Foreskin keratinocyte (primary cell): ENCODE measurements at places on chromosomes 12 and 14. TPM values are rescaled to one million over a fixed set of nuclear protein-coding genes. Genes with fewer than 3 reads are reported as not detected.

GRCh38 chr12:125259178-125259867 lies 194.1 kb downstream of the AACS start:
- DNase-seq = no peak

- no peak for DNase-seq
Observed at GRCh38 chr12:66129934-66130266, 650 bp downstream of the LLPH start.

- DNase-seq = no peak
Observed at GRCh38 chr12:68378872-68379606, 46.9 kb upstream of the MDM1 start.

DNA sequence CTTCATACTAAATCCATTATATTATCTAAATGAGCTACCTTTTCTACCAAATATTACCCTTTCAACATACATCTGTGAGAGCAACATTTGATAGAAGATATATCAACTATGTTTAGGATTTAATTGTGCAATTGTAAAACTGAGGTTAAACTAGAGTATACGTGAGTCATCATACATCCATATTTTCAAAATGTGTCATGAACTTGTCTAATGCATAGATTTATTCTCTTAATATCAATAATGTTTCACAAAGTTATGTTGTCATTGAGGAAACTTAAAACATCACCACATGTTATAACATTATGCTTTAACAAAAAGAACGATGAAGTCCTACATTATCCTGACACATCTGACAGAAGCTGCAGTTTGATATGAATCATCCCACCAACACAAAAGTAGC lies 645.5 kb upstream of the NOVA1 start:
- DNase-seq = peak; percentile 50

GRCh38 chr12:123363740-123364531 lies 711 bp downstream of the SBNO1 start:
- DNase-seq = no peak

- DNase-seq = no peak
Observed at GRCh38 chr12:47053961-47054360, 25.5 kb upstream of the PCED1B start.

DNA sequence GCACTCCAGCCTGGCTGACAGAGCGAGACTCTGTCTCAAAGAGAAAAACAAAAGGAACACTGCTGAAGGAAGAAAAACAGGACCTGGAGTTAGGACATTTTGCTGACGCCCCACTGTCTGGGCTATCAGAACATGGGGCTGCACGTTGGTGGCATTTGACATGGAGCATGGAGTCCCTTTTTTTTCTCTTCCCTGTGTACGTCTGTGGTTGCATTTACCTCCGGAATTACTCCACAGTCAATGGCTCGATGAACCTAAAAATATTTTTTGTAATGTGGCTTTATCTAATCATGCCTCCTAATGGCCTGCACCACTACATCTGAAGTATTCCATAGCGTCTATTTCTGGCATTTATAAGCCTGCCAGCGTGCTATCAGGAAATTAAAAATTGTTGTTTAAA lies 30.7 kb downstream of the TESC start:
- no peak for DNase-seq

DNA sequence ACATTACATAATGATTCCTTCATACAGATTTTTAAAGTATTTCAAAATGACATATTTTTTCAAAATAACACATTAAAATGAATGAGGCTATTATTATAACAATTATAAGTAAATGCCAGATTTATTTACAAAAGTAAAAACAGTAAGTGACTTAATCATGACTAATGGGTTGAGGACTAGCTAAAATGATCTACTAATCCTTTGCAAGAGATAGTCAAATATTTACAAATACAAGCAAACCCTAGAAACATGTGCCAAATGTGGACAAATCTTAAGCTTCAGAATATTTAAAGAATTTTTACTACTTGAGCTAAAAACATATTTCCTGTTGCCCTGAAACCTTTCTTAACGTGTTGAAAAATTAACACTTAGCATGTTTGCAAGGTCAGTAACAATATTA lies 74.8 kb downstream of the KIF21A start:
- DNase-seq = no peak

- no peak for DNase-seq
Observed at GRCh38 chr12:101927036-101927435, 49.7 kb downstream of the DRAM1 start.

DNA sequence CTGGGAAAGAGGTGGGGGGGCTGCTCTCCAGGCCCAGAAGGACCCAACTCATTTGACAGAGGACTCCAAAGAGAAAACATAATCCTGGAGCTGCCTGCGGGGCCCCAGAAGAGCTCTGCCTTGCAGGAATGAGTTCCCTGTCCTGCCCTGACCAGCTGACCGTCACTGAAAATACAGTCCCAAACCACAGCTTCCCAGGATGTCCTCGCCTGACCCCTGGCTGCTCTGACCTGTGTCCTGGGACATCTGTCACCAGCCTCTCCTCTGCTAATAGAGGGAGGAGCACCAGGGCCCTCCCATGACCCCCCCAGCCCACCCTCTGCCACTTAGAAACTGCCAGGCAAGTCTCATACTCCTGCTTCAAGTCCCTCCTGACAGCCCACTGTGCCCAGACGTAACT lies 9.8 kb downstream of the FIGNL2 start:
- no peak for DNase-seq

- DNase-seq = peak; percentile 3
Observed at GRCh38 chr12:43238281-43238680, 313.7 kb downstream of the ADAMTS20 start.

GRCh38 chr14:78598046-78598920 lies 428.1 kb downstream of the NRXN3 start:
- no peak for DNase-seq

GRCh38 chr12:23303220-23303619 lies 646.2 kb downstream of the SOX5 start:
- DNase-seq = no peak

- DNase-seq = no peak
Observed at GRCh38 chr14:23382276-23382675, 5.4 kb downstream of the CMTM5 start.

- DNase-seq = peak; percentile 49
Observed at GRCh38 chr14:59507063-59507751, 22.9 kb downstream of the JKAMP start.

DNA sequence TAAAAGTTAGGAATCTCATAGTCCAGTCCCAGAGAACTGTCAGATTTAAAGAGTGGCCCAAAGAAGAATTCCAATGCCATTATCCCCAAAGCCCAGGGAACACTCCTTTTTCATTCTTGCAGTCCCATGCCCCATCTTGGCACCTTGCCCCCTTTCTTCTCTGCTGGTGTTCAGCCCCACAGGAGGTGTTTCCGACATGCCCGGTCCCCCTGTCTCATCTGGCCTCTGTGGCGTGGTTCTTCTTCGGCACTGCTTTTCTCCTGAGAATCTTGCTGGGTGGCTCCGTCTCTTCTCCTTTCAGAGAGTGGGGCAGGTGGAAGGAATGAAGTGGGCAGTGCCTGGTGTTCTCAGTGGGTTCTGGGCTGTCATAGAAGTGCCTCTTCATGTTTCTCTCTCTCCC lies 64.7 kb downstream of the VCPKMT start:
- no peak for DNase-seq

- DNase-seq = no peak
Observed at GRCh38 chr14:58150243-58150805, 1.7 kb downstream of the ARMH4 start.

DNA sequence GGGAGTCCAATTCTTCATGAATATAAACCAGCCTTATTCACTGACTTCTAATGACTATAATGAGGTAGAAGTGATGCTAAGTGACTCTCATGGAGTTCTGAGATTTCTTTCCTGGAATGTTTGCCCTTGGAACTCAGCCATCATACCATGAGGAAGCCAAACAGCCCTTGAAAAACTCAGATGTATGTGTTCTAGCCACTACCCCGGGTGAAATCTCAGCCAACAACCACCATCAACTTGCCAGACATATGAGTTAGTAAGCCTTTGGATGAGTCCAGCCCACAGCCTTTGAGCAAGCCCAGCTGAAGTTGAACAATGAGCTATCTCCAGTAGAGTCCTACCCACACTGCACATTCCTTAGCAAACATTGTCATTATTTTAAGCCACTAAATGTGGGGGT lies 149.5 kb downstream of the SLC6A15 start:
- no peak for DNase-seq

- no peak for DNase-seq
Observed at GRCh38 chr12:121107681-121108080, 25.0 kb upstream of the P2RX7 start.

- no peak for DNase-seq
Observed at GRCh38 chr14:74503291-74503937, 9.8 kb downstream of the ISCA2 start.

- DNase-seq = no peak
Observed at GRCh38 chr12:108857158-108857407, 300 bp downstream of the SSH1 start.

DNA sequence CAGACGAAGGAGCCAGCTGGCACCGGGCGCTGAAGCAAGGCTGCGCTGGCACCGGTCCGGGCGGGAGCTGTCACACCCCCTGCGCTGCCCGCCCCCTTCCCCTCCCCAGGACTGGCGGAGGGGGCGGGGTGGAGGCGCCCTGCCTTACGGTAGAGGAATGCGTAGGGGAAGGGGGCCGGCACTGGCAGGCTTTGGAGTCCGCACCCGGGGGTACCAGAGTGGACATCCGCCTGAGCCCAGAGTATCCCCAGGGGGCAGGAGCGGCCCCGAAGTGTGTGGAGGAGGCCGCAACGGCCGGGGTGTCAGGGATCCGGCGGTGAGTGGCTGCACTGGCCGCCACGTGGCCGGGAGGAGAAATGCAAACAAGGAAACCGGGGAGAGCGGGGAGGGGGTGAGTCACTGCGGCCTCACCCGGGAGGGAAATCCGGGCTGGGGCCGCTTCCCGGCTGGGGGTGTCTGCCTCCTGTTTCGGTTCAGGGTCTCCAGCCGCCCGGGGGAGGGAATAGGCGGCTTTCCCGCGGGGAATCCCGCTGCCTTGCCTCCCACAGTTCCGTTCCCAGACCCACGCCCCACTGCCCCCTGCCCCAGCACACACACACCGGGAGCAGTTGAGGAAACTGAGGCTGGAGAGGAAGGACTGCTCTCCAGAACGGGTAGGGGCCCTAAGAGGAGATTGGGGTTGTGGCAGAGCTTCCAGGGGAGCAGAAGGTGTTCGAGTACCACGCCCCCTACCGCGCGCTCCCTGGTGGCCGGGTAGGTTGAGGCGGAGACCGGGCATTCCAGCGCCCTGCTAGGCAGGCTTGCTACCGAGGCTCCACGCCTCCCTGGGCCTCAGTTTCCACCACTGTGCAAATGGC lies at the start of gene RAPGEF3:
Gene RAPGEF3, minus strand, starts transcription at position 47 of the 857 bp plus-strand sequence. CDS start 324 bp downstream, outside the sequence.
- DNase-seq = peak; percentile 74

GRCh38 chr12:10341892-10342509 lies 34.3 kb downstream of the KLRD1 start:
- DNase-seq = no peak

DNA sequence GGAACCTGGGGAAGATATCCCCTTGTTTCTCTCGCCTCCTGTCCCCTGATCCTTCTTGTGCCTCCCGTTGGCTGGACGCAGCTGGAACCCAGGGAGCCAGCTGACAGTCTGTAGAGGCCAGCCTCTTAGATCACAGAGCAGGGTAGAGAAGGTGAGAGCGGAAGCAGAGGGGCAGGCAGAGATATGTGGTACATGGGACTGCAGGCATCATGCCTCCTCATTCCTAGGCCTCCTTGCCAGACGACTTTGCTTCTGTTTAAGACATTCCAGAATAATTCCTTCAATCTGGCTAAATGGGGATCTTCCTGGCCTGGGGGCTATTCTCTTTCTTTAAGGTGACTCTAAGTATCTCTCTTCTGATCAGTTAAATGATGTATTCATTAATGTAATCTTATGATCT lies 89.4 kb upstream of the MAX start:
- no peak for DNase-seq

DNA sequence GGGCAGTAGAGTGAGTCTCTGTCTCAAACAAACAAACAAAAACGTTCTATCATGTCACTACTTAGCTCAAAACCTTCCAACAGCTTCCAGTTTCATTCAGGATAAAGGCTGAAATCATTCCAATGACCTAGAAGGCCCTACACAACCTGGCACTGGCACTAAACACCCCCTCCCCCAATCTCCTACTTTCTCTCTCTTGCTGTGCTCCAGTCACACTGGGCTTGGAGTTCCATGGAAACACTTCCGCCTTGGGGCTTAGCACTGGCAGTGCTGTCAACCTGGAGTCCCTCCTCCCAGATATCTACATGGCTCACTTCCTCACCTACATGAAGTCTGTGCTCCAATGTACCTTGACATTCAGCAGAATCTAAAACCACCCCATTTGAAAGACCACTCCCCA lies 65.0 kb upstream of the SINHCAF start:
- no peak for DNase-seq

DNA sequence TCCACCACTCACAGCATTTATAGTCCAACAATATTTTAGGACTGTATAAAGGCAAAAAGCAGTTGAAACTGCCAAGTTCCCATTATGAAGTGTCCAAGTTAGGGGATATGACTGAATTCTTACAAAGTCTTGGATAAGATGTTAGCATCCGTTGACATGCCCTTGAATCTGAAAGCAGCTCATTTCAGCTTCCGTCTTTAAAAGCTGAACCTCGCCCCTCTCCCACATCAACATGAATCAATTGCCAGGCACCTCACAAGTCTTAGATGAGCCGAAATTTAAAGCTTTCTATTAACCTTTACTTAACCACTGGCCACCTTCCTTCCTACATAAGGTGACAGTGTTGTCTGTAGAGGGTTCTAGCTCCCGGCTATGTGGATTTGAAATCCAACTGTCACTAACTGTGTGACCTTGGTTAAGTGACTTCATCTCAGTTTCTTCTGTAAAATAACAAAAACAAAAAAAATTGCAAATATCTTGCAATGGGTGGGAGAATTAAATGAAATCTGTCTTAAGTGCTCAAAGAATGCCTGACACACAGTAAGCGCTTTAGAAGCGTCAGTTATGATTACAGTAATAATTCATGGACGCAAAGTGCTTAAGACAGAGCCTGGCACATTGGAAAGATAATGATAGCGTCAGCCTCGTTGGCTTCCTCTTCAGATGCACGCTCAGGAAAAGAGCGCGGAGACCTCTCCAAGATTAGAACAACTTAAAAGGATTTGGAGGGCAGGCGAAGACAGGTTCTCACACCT lies 1.2 kb downstream of the PPP1CC start:
- peak; percentile 22 for DNase-seq

DNA sequence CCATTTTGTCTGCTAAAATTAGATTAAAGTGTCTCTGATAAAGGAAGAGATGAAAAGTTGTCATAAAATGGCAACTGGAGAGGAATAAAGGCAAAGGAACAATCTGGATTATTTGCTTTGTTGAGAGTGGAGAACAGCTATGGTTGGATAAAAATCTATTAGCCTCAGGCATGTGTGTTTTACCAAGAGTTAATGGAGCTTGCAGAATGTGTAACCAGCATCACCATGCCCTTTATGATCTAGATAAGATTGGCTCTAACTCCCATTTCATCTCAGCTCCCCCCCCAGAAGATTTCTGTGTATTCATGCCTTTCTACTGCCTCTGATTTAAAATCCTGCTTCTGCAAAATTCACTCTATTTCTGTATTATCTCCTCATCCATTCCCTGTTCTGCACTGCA lies 93.8 kb downstream of the GALC start:
- no peak for DNase-seq

- no peak for DNase-seq
Observed at GRCh38 chr12:121251838-121252237, 41.9 kb downstream of the P2RX4 start.

IAPP gene
- total RNA-seq = not detected in 2 replicates

TAS2R7 gene
- total RNA-seq = not detected in 2 replicates

ESR2 gene
- 0.04 and 0.10 TPM in 2 replicates for total RNA-seq

CDCA3 gene
- 38.0 and 47.5 TPM in 2 replicates for total RNA-seq

CRACR2A gene
- 1.4 and 2.2 TPM in 2 replicates for total RNA-seq

AMN1 gene
- total RNA-seq = 5.6 and 5.9 TPM in 2 replicates

OVCH1 gene
- not detected in 2 replicates for total RNA-seq

PRPH gene
- total RNA-seq = 0.34 TPM in 1 of 2 replicates, not detected in the other

FLVCR2 gene
- total RNA-seq = 0.03 and 0.11 TPM in 2 replicates

FOXA1 gene
- total RNA-seq = not detected in 2 replicates

MMP14 gene
- total RNA-seq = 234 and 241 TPM in 2 replicates

SLCO1B1 gene
- not detected in 2 replicates for total RNA-seq

HSPB8 gene
- 0.46 and 0.65 TPM in 2 replicates for total RNA-seq
